Vagina (tissue), 2 donors: ENCODE measurements at places on chromosomes 7 and 10.

GRCh38 chr10:52316001-52316400 lies 1.9 kb downstream of the DKK1 start:
- no peak for DNase-seq

- DNase-seq, result no peak
Measured at GRCh38 chr10:4708123-4708759, 117.8 kb upstream of the AKR1E2 start.

DNA sequence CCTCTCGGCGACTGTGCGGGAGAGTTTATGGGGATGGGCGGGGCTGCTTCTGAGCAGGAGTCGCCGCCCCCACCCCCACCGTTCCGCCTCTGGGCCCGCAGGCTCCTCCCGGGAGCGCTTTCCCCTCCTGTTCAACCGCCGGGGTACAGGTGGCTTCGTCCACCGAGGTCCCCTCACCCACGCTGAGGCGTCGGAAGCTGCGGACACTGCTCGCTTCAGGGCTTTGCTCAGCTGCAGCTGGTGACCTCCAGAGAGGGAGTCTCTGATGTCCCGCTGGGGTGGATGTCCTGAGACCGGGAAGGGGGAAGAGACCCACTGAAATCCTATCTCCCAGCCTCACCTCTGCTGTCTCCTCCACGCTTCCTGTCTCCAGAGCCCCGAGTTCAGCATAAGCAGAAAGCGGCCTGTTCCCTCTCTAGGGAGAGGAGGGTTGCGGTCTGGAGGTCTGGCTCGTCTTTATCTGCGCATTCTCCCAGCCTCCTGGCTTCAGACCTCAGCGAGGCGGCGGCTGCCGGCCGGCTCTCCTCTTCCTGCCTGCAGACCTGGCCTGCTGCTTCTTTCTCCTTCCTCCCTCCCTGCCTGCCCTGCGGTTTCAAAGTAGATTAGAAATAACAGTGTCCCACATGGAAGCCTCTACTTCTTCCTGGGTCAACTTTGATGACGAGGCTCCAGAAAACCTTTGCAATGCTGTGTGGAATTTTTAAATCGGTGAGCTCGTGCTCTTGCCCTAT lies 1.8 kb downstream of the CYP2E1 start:
- no peak for DNase-seq

GRCh38 chr10:29728541-29729049 lies 93.8 kb upstream of the SVIL start:
- no peak for DNase-seq
